ENCODE measurements at places on chromosomes 2 and 18.

DNA sequence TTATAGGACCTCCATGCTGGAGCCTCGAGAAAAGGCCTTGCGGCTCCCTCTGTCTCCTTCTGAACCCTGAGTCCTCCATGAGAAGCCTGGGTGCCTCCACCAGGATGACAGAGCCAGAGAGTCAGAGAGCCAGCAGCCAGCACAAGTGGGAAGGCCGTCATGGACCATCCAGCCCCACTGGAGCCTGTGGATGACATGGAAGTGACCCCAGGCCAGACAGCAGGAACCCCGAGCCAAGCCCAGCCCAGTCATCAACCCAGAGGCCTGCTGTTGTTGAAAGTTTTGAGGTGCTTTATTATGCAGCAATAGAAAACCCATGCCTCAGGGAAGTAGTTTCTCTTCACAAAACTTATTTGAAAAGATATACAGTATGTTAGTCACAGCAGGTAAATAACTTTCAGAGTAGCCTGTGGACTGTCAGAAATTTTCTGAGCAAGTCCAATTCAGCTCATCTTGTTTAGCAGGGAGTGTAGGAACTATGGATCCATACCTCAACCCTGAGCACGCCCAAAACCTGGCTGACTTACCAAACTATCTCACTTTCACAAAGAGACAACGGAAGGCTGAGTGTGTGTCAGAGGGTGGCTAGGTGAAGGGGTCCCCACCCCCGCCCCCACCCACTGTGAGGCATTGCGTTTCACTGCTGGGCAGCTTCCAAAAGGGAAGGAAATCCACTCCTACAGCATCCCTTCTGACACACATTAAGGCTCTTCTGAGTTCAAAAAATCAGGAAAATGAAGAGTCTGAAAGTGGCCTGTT, 79.9 kb upstream of the NDUFV2 start:
- no peak for DNase-seq

DNA sequence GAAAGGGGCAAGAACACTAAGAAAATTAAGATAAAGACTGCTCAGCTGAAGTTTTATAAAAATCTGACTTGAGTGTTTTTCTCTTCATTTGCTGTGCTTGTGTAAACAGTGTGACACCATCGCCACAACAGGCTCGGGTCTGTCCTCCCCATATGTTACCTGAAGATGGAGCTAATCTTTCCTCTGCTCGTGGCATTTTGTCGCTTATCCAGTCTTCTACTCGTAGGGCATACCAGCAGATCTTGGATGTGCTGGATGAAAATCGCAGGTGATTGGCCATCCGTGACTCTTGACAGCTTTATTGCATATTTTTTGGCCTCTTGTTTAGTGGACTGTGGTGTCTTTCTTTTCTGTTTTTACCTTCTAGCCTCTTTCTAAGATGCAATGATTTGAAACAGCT, 22.1 kb downstream of the MFF start:
- no peak for DNase-seq

DNA sequence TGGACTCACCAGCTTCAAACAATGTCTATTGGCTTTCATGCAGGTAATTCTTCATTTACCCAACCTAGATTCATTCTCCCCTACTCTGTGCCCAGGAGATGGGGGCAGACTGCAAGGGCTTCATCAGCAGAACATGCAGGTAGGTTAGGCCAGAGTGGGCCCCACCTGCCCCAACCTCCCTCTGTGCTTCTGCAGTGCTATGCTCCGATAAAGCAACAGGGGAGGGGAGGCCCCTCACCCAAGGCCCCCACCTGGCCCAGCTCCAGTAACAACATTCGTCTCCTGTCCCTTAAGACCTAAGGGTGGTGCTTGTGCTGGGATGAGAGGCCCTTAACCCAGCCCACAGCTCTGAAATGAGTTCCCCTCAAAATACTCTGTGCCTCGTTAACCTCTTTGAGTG, 16.7 kb upstream of the GYPC start:
- no peak for DNase-seq

- no peak for DNase-seq
These were observed 52.9 kb downstream of the CABLES1 start for GRCh38 chr18:23188068-23188760.

GRCh38 chr2:199932312-199932855, 21.3 kb downstream of the C2orf69 start:
- no peak for DNase-seq

DNA sequence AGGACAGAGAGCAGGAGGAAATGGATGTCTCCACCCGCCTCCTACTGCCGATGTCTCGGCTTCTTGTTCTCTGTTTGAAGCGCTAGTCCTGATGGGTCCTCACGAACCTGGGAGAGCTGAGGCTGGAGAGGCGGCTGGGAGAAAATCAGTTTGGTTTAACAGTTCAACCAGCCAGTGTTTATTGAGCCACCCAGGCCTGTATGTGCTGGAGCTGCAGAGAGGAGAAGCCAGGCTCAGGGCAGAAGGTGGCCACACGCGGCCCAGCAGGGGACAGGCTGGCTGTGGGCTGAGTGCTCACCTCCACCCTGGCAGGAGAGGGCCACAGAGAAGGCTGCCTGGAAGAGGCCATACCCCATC, 202.1 kb downstream of the CYP26B1 start:
- DNase-seq: no peak

DNA sequence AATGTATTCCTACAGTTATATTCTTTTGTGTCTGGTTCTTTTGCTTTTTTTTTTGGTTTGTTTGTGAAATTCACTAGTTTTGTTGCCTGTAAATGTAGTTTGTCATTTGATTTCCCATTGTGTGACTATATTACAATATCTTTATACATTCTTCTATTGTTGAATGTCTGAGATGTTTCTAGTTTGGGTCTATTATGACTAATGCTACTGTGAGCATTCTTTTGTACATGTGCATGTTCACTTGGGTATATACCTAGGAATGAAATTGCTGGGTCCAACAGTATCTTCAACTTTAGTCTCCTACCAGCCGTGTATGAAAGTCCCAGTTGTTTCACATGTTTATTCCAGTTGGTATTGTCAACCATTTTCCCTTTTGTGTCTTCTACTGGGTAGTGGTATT, 112.7 kb upstream of the RBMS1 start:
- no peak for DNase-seq
